ENCODE measurements at places on chromosomes 2 and 18. TPM values are rescaled to one million over a fixed set of nuclear protein-coding genes. Genes with fewer than 3 reads are reported as not detected.

- no peak for DNase-seq
Observed at GRCh38 chr18:55139836-55140235, 180.6 kb upstream of the CCDC68 start.

- DNase-seq: no peak
Observed at GRCh38 chr2:152307863-152308262, 27.1 kb upstream of the FMNL2 start.

GRCh38 chr2:3536682-3537632 is 17.6 kb upstream of the ADI1 start:
- DNase-seq: peak; percentile 83

DNA sequence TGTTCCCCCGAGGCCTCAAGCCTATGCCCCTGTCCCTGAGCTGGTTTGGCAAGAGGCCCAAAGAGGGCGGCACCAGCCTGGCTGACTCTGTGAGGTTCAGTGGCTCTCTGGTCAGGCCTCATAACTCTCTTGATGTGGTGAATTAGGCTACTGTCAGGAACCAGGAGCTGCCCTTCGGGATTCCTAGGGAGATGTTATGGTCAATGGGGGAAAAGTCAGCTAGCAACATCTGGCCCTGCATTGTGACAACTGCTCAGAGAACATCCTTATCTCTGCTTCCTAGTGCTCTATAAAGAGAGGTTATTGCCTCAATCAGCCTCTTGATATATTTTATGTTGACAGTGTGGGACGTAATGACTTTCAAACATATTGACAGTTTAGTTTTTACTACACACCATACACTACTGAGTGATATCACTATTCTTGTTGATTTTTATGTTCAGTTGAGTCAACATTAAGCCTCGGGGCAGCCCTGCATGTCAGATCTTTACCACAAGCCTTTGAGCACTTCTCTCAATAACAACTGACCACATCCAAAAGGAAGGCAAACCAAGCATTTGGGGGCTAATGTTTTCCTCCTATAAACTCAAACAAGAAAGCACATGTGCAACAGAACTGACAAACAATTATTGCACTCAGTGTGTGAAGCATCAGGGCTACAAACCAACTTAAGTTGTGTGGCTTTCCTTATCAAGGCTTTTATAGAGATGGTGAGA is 448.3 kb upstream of the SLC14A2 start:
- no peak for DNase-seq

- DNase-seq: peak; percentile 56
Observed at GRCh38 chr18:37742436-37742835, 176.8 kb upstream of the CELF4 start.

GRCh38 chr2:205712508-205712907 is 30.2 kb downstream of the NRP2 start:
- no peak for DNase-seq

GRCh38 chr2:9266711-9267110 is 60.1 kb downstream of the ASAP2 start:
- no peak for DNase-seq

- DNase-seq: no peak
Observed at GRCh38 chr2:148877403-148877740, 2.3 kb downstream of the KIF5C start.

DNA sequence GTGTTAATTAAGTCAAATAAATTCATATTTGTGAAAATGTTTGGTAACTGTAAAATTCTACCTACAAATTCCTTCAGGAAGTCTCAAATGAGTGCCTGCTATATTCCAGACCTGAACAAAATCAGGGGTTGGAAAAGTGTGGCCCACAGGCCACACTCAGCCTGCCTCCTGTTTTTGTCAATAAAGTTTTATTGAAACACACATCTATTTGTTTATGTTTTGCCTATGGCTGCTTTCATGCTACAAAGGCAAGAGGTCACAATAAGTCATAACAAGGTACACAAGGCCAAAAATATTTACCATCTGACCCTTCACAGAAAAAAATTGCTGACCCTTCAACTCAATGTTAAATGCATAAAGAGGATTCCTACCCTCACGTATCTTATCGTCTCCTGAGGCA is 581.7 kb downstream of the ARHGAP15 start:
- DNase-seq: no peak

DNA sequence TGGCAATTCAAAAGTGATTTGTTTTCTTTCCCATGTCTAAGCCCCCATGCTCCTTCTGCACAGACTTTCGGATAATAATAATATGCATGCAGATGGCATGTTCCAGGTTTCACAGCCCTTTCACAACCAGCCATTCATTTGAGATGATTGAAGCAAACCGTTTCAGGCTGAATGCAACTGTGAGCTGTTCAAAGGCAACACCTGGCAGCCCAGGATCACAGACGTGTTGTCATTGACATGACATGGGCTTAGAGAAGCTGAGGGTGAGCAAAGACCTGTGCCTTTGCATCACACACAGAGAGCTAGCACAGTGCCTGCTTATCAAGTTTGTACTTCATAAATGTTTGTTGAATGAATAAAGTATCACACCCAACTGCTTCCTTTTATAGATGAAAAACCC is 12.4 kb upstream of the ERMN start:
- no peak for DNase-seq

DNA sequence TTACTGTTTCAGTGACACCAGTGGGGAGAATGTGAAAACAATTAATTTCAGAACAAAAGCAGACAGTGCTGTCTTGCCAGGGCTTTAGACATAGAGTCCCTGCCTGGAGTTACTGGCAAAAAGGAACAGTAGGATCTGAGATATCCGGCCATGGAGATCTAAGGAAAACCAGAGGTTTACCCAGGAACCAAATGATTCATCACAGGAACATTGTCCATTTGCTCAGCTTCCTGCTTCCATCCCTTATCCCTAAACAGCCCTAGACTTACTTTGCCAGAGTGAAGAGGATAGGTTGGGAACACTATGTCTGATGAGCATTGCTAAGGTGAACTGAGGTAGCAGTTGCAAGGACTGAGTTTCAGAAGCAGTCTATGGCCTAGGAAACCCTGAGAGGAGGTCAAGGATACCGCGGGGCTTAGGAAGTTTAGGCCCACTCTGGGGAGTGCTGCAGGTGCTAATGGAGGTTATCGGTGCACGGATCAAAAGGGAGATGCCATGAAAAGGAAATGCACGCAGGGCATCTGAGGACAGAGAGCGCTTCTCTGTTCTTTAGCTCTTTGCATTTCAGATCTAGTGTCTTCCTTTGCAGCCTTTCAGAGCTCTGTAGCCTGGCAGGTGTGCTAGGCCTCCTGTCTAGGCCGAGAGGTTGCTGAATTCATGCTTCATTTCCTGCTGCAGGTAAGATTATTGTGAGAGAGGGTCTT is 223.9 kb downstream of the CDCA7 start:
- DNase-seq: no peak

DNA sequence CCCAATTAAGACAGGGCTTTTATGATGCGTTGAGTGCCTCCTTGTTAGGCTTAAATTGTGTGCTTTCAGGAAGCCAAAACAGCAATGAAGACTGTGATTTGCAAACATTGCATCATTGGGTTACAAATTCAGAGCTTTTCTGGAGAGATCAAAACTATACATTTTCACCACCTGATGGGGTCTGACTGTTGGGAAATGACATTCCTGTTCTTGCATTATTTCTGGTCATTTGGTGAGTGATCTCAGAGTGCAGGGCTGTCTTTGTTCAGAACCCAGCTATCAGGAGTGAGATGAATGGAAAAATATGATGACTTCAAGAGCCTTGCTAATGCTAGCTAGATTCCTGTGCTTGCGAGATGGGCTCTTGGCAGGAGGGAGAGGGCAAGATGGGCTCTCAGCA is 39.1 kb downstream of the SH3RF3 start:
- DNase-seq: no peak

DNA sequence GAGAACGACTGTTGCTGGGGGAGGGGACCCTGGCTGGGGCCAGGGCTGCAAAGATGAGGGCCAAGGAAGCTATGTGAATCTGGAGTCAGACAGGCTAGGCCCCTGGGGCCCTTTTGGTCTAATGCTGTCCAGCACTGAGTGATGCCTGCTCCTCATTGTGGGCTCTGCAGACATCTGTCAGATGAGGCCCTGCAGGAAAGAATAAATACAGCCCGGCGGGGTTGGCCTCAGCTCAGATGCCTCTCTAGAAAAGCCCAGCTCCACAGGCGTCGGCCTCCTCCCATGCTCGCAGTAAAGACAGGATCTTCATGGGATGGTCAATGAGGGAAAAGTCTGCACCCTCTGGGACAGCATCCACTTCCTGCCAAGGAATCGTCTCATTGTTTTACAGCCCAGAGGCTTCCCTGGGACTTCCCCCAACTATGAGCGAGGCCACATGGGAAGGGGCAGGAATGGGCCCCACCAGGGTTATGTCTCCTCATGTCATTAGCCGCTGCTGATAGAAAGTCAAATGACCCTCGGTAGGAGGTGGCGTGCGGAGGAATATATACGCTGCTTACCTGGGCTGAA is 125.8 kb upstream of the GLI2 start:
- DNase-seq: no peak

DNA sequence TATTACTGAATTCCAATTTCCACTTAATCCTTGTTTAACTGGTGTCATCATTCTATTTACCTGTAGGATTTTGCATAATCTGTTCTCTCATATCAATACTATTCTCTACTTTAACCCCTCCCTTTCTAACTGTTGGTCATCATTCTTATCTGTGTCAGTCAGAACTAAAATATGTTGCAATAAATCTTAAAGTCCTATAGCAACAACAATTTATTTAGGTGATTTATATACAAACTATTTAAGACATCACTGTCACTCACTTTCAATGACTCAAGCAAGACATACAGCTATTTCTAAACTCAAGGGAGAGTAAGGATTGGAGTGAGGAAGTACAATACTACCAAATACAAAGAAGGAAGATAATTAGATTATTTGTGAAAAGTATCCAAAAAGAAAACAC is 740.4 kb downstream of the DSC3 start:
- DNase-seq: no peak

The LOXL3 gene
- total RNA-seq: 12.2 TPM

The ITGAV gene
- 56.5 TPM for total RNA-seq

The GREB1L gene
- not detected for total RNA-seq

The COBLL1 gene
- 7.4 TPM for total RNA-seq

The IL36B gene
- total RNA-seq: not detected

The ERBB4 gene
- 1.4 TPM for total RNA-seq

The ANKZF1 gene
- 61.9 TPM for total RNA-seq

The ATP8B1 gene
- 3.9 TPM for total RNA-seq

The KCNIP3 gene
- total RNA-seq: 2.6 TPM

The KCNE4 gene
- total RNA-seq: not detected

The IL18R1 gene
- 0.17 TPM for total RNA-seq

The PIAS2 gene
- 54.1 TPM for total RNA-seq

The CYB5A gene
- total RNA-seq: 122 TPM

The KIAA2012 gene
- 0.03 TPM for total RNA-seq

All from GM23338 (cell line).